ENCODE measurements at places on chromosomes 7 and 10.

- no peak for DNase-seq
These were observed 375.3 kb downstream of the DPP6 start for GRCh38 chr7:154427533-154427932.

DNA sequence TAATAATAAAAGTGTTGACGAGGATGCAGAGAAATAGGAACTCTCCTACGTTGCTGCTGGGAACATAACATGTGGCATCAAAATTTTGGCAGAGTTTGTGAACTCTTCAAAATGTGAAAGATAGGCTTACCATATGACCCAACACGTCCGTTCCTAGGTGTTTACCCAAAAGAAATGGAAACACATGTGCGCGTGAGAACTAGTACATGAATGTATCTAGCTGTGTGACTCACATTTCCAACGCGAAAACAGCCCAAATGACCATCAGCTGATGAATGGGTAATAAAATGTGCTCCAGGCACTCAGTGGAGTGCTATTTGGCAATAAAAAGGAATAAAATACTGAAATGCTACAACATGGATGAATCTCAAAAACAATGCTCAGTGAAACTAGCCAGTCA, 10.4 kb upstream of the ELFN1 start:
- DNase-seq: no peak

DNA sequence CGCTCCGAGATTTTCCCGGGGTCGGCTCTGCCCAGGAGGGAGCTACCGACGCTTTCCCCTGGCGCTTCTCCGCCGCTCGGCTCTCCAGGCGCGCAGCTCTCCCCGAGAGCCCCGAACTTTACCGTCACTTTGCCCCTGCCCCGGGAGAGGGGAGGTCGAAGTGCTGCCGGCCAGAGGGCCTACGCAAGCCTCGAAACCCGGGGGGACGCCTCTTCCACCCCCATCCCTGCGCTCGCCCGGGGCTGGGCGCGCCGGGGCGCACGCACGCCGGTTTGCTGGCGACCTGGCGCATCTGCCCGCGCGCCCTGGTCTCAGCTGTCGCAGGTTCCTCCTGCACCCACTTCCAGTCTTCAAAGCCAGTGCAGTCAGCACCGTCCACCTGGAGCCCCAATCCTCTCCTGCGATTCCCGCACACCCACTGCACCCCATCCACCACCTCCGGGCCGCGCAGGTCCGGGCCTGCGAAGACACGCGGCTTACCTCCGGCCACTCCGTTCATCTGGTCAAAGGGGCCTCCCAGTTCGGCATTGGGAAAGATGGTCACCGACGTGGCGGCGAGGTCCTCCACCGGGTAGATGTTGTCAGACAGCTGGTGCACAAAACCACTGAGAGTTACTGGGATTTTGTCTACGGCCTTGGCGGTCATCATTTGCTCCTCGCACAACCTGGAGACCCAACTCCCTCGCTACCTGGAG, 638 bp downstream of the EGR2 start:
- no peak for DNase-seq

DNA sequence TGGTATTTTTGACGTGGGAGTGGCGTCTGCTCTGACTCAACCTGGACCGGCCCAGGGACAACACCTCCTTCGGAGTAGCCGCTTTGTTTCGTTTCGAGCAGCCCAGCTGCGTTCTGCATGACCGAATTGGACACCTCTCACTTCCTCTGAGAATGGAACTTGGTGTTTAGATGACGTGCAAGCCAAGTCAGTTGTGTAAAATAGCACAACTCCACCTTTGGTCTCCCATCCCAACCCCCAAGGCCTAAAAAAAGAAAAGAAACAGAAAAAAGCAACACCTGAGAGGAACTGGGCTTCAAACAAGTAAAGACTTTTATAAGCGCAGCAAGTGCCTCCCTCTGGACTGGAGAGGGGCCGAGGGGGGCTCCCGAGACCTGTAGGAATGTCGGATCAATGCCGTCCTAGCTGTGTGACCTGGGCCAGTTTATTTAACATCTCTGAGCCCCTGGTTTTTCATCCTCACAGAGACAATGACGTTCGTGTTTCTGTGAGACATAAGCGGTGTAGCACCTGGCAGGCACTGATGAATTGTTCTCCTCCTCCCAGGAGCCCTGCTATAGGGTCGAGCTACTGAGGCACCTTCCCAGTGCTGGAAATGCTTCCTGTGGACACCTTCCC, 52.0 kb upstream of the SMNDC1 start:
- DNase-seq: peak; percentile 75

DNA sequence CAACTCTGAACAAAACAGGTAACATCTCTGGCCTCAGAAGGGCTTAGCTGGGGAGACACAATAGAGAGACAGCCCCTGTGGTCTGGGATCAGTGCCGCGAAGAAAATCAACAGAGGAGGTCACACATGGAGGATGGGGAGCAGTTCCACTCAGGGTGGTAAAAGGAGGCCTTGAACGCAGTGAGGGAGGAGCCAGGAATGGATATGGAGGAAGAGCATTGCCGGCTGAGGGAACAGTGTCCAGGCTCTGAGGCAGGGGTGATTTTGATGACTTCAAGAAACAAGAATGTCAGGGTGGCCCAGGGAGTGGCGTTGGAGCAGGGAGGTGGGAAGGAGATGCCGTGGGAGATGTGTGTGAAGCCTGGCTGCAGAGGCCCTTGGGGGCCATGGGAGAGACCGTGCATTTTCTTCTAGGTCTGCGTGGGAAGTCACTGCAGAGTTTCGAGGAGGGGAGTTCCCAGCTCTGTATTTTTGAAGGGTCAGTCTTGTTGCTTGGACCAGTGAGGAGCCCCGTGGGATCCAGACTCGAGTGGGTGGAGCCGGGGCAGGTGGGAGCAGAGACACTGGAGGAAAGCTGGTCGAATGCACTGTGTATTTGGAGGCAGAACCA, 35.7 kb upstream of the SH2D4B start:
- no peak for DNase-seq

GRCh38 chr7:88314061-88314491, 7.4 kb upstream of the STEAP4 start:
- DNase-seq: no peak

- DNase-seq: no peak
These were observed 159.6 kb downstream of the SKAP2 start for GRCh38 chr7:26704786-26705185.

- DNase-seq: no peak
These were observed 46.8 kb downstream of the KCNH2 start for GRCh38 chr7:150931199-150931869.

DNA sequence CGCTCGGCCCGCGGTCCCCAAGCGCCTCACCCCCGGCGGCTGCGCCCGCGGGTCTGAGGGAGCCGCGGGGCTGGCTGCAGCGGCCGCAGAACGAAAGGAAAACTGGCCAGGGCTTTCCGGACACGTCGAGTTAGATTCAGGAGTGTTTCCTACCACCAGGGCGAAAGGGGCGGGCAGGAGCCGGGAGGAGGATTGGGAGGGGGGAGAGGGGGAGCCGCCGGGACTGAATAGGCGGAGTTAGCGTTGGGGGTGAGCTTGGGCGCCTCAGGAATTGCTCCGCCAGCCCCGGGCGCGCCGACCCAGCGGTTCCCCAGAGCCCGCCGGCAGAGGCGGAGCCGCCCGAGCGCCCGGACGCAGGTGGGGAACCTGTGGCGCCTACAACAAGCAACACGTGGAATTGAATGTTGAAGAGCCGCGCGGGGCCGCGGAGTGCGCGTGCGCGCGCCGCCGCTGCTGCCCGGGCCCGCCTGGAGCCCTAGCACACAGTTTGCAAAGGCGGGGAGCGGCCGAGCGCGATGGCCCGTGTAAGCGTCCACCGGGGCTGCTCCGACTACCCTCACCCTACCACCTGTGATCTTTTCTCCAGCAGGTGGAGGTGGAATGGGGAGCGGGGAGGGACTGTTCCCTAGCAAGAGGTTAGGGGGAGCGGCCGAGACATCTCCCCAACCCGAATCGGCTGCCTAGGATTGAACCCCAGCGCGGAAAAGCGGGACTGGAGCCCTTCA, at the start of gene CADPS2:
CADPS2 (minus strand) TSS at position 104 of the 725 bp plus-strand sequence. CDS start 123 bp downstream, outside the sequence.
- no peak for DNase-seq

DNA sequence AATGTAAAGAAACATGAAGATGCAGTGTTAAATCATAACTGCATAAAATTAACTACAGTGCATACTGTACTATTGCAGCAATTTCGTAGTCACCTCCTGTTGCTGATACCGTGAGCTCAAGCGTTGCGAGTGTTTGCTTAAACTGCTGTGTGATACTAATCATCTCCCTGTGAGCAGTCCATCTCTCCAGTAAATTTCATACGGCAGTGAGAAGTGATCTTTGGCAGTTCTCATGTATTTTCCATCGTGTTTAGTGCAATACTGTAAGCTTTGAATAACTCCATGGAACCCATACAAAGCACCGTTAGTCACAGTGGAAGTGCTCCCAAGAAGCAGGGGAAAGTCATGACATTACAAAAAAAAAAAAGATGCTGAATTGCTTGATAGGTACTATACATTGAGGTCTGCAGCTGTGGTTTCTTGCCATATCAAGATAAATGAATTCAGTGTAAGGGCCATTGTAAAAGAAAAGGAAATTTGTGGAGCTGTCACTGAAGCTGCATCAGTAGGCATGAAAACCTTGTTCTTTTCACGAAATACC, 360.4 kb downstream of the EXOC4 start:
- DNase-seq: no peak

DNA sequence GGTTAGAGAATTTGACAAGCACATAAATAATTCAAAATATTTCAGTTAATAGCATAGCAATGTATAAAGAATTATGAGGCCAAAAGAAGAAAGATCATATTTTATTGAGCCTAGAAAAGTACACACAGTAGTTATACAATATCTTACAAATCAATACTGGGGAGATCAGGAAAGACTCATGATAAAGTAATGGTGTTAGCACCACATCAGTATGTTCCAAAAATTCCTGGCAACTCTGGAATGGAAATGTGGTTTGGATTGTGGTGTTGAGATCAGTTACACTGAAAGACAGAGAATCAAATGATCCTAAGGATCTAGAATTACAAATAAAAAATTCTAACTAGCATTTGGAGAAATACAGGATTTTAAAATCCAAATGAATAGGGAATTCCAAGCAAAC, 420.5 kb upstream of the CNTNAP2 start:
- no peak for DNase-seq

DNA sequence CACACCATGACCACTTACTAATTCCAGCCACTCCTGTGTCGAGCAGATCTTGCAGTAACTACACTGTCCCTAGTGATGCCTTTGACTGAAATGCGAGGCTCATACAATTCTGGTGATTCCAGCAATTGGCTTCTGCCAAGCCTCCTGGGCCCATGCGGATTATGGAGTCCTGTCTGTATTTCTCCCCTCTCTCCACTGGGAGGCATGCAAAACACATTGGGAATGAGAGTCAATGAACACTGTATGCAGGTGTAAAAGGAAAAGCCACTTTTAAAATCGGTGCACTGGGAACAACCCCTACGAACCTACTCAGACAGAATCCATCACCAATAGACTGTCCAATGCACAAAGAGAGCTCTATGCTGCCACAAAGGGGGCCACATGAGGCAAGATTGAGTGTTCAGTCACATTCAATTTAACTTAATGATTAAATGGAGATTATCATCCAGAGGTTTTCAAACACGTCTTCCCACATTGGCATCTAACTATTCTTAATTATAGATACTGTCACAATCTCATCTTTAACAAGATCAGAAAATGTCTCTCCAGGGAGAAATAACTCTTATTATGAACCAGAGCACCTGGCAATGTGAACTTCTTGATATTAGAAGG, 550.6 kb downstream of the GLRX3 start:
- no peak for DNase-seq

DNA sequence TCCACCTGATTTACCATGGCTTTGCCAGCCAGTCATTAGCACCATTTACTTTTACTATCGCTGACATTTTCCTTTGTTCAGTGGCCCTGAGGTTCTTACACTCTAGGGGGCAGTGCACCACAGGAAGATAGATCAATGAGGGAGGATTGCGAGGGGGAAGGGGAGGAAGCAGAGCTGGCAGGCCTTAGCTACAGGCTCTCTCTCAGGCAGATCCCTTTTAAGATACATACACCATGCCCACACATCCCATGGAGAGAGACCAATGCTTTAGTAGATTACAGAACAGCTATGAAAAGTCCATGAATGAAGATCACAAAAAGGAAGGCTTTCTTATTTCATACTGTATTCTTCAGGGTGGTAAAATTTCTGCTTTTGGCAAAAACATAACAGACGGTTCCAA, 47.4 kb downstream of the DENND11 start:
- peak; percentile 16 for DNase-seq

- no peak for DNase-seq
These were observed 186.0 kb downstream of the JAZF1 start for GRCh38 chr7:27994639-27995038.

GRCh38 chr7:46616636-46617035, 695.6 kb upstream of the IGFBP3 start:
- DNase-seq: no peak

DNA sequence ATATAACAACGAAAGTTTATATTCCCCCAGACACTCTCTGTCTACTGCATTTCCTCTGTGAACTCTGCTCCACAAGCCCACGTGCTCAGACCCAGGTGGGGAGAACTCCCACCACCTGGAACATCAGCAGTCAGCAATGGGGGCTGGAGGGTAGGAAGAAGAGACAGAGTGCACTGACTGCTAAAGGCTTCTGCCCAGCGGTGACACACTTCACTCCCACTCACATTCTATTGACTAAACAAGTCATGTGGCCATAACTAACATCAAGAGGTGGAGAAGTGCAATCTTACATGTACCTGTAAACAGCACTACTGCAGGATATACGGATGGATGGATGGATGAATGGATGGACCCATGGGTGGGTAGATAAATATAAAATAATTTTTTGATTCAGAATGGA, 122.2 kb downstream of the MPP7 start:
- DNase-seq: no peak

DNA sequence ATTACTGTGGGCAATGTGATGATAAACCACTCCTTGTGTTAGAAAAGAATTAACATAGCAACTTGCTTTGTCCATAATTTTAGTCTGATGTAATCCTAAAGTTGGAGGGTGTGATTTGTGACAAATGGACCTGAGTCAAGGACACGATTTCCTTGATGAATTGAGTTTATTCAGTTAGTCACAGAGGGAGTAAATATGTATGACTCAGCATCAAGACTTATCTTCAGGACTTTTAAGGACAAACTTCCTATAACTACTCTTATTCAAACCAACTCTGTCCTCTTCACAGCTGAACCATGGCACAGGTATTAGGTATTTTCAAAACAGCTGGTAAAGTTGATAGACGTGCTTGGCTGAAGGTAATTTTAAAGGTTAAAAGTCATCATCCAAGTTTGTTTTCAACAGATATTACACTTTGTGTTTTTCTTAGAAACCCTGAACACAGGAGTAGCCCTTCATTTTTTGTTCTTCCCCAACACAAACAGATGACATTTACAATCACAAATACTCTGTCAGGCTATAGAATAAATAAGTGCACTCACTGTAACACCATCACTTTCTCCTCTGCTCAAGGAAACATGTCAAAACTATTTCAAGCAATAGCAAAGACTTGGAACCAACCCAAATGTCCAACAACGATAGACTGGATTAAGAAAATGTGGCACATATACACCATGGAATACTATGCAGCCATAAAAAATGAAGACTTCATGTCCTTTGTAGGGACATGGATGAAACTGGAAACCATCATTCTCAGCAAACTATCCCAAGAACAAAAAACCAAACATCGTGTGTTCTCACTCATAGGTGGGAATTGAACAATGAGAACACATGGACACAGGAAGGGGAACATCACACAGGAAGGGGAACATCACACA, 54.5 kb downstream of the COA1 start:
- no peak for DNase-seq

GRCh38 chr10:84613336-84614021, 285.1 kb downstream of the CCSER2 start:
- no peak for DNase-seq
